ENCODE measurements at places on chromosomes 5 and 9.

DNA sequence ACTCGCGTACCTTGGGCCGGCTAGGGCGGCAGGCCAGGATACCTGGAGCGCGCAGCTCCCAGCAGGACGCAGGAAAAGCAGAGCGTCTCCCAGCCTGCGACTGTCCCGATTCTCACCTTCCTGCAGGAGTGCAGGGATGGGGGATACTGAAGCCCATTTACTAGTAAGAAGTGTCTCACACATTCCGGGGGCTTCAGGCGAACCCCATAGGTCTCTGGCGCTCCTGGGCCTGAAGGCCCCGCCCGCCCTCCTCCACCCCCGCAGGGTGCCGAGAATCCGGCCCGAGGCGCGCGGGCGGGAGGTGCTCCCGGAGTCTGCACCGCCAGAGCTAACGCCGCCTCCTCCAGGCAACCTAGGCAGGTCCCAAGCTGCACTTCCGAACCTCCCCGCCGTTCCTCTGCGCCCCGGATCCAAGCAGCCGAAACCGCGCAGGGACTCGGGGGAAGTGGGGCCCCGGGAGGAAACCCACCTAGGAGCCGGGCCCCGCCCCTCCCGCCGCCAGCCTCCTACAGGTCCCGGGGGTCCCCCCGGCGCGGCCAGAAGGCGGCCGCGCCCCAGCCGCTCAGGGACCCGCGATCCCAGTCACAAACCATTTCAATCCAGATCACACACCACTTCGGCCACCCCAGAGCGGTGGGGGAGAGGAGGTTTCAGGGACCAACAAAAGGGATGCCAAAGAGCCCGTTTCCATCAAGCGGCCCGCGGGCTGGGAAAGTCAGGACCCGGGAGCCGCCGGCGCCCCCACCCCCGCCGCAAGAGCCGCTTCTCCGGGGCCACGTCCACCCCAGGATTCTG is 1.2 kb downstream of the ROR2 start:
- peak; percentile 51 for DNase-seq

GRCh38 chr5:115246361-115246991 is 16.2 kb downstream of the PGGT1B start:
- DNase-seq = no peak

GRCh38 chr9:129213551-129213950 is 35.5 kb upstream of the IER5L start:
- DNase-seq = no peak

- DNase-seq = no peak
Measured at GRCh38 chr5:167754501-167755021, 536.9 kb upstream of the WWC1 start.

DNA sequence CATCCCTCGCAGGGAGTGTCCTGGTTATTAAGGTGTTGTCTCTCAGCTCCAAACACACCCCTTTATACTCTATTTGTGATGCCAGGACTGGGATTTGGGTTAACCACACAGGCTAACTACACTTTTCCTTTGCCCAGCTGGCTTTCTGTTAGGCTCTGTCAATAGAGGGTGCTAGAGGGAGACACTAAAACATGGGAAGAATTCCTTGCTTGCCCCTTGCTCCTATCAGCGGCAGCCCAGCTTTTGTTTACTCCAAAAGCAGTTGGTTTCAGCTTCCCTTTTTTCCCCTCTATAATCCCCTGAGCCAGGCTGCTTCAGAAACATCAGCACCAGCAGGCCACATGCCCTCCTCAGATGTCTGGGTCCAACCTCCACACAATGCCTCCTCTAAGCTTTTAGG is 297.1 kb downstream of the KCTD16 start:
- no peak for DNase-seq

DNA sequence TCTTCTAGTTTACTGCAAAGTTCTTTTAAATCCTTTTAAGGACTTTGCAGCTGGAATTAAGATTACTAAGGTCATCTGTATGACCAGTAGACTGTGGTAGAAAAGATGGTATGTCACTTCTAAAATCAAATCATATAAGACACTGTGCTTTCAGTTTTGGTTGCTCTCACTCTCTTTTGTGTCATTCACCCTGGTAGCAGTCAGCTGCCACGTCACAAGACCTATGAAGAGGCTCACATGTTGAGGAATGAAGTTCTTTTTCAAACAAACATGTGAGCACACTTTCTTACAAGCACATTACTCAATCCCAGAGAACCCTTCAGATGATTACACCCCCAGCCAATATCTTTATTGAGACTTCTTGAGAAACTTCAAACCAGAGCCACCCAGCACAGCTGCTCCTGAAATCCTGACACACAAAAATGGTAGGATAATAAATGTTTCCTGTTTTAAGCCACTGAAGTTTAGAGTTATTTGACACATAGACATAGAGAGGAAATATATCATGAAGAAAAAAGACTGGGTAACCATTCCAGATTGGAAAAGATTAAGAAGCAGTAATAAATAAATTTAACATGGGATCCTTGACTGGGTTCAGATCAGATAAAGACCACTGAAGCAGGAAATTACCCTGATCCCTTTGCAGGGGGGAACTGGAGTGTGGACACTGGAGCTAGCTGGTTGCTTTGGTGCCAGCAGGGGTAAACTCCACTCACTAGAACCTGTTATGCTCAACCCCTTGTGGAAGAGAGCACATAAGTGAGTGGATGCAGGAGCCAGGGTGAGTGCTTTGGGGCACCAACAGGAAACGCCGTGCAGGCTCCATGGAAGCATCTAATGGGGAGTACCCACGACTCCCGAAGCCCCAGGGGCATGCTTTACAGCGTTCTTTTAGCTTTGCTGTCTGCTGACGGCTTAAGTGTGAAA is 64.1 kb downstream of the SLCO4C1 start:
- no peak for DNase-seq

- no peak for DNase-seq
Measured at GRCh38 chr5:77151501-77151900, 59.0 kb upstream of the PDE8B start.

- DNase-seq = peak; percentile 77
Measured at GRCh38 chr9:127905004-127905728, 5.8 kb upstream of the ST6GALNAC6 start.

DNA sequence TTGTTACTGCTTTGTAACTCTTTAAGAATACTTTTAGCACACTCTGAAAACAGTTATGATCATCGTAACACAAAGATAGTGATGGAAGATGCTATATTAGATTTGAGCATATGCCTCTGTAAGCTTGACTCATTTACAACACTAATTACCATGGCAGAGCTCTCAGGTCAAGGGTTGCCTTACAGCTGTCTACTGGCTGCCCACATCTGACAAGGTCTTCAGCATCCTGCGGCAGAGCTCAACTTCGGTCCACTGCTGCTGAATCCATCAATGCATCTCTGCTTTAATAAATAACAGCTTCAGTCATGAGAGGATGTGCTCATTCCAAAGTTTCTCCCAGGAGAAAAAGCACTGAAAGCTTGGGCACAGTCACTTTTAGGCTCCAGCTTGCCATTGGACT is 449.4 kb downstream of the RASEF start:
- DNase-seq = no peak

DNA sequence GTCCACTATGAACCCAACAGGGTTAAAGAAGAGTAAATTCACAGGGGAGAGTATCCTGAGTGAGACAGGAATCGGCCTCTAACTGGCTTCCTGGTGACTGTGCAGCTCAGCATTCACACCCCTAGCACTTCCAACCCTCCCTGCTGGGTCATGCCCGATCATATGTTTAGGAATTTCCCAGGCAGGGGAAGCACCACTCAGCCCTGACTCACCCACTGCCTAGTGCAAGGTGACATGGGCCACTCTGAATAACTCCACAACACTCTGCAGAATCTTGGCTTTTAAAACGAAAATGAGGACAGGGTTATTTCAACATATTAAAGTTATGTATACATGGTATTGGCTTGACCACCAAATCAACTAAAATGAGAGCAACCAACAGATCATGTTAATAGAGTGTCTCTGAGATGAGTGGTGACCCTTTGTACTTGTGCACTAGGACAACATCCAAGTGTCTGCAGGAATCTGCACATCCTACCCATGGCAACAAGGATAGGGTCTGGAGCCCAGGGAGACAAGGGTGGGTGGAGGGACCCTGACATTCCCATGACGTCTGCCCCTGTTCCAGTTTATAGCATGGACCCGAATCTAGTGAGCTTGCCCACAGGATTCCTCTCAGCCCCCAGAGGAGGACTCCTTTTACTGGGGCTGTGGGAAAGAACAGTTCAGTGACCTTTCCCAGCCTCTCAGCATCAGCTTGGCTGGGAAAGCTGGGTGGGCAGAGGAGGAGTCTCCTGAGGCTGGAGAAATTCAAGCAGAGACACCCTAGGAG is 485.8 kb downstream of the SEMA5A start:
- DNase-seq = no peak

- no peak for DNase-seq
Measured at GRCh38 chr5:15757103-15757502, 257.1 kb downstream of the FBXL7 start.

DNA sequence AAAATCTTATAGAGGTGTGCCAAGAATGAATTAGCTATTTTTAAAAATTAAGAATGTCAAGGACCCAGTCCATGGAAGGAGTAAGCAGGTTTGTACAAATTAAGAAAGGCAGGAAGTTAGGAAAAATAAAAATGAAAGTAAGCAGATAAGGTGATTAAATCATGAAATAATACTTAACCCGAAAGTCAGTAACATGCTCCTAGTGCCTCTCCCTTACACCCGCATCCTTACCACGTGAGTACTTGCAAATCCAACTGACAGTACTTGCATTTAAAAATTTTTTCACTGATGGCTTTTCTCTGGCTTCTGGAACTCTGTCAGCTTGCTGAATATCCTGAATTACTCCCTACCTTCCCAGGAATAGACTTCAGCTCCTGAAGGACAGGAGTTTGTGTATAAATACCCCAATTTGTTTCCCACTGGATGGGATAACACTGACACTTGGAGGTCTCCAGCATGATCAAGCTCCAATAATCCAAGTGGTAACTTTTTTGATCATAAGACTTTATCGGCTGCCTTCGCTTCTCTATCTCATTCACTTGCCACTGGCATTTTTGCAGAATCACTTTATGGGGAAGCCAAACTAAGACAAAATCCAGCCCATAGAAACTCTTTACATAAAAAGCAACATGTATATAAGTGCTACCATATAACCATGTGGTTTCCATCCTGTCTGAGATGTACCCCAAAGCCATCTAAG is 41.6 kb upstream of the RICTOR start:
- no peak for DNase-seq

- no peak for DNase-seq
Measured at GRCh38 chr5:44828719-44829118, 20.0 kb downstream of the MRPS30 start.

GRCh38 chr5:167171056-167171455 is 1120.4 kb upstream of the WWC1 start:
- DNase-seq = no peak

DNA sequence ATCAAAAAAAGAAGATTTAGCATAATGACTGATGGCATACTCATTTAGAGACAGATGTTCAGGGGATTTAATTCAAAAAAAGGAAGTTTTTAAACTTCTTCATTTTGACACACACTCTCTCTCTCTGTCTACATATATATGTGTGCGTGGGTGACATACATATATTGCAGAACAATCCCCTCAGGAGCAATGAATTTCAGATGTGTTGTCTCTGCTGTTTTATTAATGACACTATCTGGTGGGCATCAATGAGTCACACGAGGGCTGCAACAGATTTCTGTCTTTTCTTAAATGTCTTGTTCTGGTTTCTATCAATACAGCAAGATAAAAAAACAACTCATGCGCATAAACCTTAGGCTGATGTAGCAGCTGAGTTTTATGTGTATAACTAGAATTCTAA is 123.5 kb upstream of the SLCO6A1 start:
- DNase-seq = no peak

DNA sequence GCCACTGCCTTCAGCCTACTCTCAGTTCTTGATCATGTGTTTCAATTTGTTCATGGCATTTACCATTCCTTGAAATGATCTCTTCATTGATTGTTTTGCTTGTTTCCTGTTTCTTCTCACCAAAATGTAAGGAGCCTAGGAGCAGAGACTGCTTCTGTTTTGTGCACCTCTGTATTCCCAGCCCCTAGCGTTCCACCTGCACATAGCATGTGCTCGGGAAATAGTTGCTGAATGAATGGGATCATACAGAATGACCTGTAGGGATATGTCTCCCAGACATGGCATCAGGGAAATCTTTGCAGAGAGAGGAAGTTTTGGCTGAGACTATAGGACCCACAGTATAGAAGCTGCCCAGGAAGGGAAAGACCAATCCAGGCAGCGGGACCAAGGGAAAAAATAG is 6.2 kb upstream of the CERCAM start:
- DNase-seq = no peak

DNA sequence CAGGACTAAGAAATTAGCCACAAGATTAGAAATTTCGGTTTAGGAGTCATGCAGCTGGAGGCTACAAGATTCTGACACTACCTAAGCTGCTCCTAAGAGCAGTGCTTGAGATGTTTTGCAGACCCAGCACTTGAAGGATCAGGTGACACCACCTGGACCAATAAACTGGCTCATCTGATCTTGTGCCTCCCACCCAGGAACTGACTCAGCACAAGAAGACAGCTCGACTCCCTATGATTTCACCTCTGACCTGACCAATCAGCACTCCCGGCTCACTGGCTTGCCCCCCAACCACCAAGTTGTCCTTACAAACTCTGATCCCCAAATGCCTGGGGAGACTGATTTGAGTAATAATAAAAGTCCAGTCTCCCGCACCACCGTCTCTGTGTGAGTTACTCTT is 170.4 kb downstream of the TTC39B start:
- peak; percentile 18 for DNase-seq

GRCh38 chr5:14693070-14693469 is 28.6 kb downstream of the OTULIN start:
- DNase-seq = no peak

DNA sequence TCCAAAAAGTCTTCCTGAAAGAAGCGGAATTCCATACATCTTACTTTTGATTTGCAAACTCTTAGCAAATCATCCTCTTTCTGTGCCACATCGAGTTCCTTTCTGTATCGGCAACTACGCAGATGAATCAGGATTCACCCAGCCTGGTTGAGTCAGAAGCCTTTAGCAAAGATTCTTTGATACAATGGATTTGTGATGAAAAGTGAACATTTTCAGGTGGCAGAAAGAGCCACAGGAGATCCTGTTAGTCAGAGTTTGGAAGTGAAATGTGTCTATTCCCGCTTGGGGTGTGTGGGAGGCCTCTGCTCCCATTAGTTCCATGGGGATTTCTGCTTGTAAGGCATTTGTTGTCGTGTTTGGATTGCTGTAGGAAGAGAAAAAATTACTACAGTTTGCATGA is 351.8 kb upstream of the WWC1 start:
- no peak for DNase-seq

DNA sequence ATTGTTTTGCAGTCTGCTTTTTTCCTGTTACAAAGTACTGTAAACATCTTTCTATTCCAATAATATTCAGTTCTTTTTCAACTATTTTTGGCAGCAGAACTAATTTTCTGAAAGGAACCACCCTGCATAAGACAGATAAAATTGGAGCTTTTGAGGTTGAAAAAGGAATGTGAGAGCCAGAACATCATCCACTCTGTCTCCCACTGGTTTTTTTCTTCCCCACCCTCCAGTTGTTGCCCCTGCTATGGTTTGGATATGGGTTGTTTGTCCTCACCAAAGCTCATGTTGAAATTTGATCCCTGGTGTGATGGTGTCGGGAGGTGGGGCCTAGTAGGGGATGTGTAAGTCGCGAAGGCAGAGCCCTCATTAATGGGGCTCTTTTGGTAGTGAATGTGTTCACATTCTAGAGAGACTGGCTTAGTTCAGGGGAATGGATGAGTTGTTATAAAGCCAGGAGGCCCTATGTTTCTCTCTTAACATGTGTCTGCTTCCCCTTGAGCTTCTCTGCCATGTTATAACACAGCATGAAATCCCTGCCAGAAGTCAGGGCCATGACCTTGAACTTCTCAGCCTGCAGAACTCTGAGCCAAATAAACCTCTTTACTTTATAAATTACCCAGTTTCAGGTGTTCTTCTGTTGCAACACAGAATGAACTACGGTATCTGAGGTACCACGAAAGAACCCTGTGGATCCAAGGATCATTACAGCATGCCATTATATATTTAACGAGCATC is 34.8 kb upstream of the MAST4 start:
- DNase-seq = no peak
